ENCODE measurements at places on chromosomes 7 and 10.
A peak's percentile ranks its signal among the peaks of the same experiment; 100 is the strongest.

GRCh38 chr10:114052255-114052654 is 8.6 kb downstream of the ADRB1 start:
- no peak for DNase-seq

DNA sequence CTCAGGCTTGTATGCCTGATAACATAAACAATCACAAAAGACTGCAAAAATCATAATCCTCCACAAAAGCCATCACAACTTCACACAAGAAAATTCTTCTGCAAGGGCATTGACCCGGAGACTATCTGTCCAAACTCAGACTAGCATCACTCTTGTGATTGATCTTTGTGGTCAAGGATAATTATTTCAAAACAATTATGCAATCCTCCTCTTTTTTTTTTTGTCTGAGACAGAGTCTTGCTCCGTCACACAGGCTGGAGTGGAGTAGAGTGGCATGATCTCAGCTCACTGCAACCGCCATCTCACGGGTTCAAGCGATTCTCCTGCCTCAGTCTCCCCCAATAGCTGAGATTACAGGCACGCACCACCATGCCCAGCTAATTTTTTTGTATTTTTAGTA is 22.2 kb downstream of the CDNF start:
- DNase-seq = no peak

DNA sequence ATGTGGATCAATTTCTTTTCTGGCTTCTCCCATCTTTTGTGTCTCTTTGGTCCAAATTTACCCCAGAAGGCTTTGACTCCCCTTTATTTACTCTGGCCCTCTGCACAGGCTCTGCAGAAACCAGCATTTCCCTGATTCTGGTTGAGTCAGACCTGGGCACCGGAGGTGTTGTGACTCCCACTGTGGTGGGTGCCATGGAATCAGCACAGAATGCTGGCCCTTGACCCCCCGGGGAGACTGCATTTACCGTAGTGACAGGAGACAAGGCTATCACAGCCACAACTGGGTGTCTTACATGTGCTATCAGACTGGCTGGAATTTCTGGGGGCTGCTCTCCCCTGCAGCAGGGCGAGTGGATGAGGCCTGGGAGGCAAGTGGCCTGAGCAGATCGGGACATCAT is 37.6 kb downstream of the PLXDC2 start:
- DNase-seq = no peak

DNA sequence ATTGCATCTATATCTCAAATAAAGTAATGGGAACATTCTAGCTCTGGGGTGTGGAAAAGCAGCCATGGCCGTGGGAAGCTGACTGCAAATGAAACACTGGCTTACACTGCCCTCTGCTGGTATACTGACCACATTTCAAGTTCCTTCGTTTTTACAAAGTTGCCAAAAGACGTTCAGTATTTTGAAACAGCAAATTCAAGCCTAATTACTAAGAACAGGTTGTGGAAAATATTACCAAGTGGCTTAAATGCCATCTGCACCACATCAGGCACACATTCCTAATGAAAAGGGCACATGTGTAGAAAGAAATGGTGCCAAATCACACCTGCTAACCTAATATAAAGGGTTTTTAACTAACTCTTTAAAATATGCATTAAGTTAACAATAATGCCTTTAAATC is 83.9 kb downstream of the JAZF1 start:
- DNase-seq = no peak

DNA sequence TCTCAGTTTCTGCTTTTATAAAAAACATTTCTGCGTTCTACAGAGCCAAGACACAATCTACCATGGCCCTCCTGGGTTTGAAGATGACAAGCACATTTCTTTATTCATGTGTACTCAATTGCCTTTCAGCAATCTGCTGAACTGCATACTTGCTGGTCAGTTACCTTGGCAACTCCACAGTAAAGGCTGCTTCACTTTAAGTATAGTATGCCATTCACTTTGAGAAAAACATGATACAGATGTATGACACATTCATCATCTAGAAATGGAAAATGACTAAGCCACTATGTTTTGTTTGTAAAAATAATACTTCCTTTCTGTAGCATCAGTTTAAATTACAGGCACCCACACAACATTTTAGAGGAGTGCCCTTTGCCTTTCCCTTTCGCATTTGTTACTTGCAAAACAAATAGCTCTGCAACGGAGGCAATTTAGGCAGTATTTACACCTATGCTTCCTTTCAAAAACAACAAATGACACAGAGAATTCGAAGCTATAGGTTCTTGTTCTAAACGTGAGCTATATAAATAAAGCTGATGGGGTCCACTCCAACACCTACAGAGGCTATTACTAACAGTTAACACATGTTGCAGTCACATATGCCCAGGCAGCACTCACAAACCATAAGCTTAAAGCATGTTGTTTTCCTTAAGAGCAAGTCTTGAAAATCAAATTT is 23.5 kb downstream of the SGCE start:
- no peak for DNase-seq

- peak; percentile 41 for DNase-seq
These were observed 105.5 kb downstream of the MYOF start for GRCh38 chr10:93376372-93377293.

DNA sequence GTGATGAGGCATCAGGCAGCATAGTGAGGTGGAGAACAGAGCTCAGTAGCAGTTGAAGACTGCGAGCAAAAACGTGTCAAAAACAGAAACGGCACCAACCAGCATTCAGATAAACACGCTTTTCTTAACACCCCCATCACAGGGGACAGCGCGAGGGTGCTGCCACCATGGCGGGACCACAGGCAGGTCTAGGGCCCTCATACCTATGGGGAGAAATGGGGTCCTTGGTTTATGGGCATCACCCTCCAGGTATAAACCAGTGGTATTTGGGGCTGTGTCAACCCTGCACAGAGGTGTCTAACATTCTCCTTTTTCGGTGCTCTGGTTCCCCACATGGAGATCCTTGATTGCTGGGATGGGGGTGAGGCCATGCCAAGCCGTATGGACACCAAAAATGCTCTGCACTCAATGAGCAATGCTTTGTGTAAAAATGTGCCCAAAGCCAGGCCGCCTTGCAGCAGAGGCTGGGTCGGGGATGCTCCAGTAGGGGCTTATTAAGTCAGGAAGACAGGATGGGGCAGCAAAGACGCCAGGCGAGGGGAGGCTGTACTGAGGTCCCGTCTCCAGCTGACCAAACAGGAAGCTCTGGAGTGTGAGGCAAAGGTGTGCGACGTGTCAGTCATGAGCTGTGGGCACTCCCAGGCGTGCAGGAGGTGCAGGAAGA is 191.5 kb downstream of the WDR37 start:
- no peak for DNase-seq

DNA sequence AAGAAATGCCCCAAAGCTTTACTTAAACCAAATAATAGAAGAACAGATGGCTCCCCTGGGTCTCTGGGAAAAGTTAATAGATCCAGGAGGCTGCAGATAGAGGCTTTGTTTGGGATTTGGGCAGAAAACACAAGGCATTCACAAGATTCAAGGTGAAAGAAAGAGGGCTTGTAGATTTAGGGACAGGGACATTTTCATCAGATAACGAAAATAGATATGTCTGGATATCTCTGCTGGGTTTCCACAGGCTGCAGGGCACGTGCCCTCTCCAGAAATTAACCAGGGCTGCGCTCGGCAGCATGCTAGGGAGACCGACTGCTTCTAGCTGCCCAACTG is 14.9 kb downstream of the CARD11 start:
- DNase-seq = no peak

DNA sequence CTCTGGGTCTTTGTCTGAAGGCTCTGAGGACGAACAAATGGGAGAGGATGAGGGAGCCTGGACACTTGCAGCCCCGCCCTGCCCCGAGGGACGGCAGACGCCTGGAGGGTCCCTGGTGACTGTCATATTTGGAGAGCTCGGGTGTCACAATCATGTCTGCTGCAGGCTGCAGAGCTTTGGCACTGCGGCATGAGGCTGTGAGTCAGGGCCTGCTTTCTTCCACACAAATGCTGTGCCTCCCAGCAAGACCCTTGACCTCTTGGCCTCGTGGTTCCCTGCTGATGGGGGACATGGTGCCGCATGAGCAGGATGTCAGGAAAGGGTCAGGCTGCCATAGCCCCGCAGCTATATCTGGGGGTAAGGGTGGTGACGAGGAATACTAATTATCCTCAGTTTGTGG is 64.9 kb upstream of the PPIF start:
- DNase-seq = no peak

DNA sequence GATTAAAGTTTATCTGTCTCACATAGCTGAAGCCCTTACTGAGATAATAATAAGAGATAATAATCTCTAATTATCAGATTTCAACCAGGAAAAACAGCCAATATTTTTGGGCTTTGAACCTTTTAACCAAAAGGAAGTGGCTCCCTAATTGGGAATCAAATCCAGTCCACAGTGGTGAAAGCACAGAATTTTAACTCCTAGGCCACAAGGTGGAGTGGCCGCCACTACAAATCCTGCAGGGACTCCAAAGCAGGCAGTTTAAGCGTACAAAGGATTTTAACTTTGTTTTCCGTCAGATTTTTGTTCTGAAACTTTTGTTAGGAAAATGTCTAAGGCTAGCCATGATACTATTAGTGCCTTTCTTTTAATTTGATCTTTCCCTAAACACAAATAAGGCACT is 99.6 kb upstream of the CCNY start:
- DNase-seq = no peak

DNA sequence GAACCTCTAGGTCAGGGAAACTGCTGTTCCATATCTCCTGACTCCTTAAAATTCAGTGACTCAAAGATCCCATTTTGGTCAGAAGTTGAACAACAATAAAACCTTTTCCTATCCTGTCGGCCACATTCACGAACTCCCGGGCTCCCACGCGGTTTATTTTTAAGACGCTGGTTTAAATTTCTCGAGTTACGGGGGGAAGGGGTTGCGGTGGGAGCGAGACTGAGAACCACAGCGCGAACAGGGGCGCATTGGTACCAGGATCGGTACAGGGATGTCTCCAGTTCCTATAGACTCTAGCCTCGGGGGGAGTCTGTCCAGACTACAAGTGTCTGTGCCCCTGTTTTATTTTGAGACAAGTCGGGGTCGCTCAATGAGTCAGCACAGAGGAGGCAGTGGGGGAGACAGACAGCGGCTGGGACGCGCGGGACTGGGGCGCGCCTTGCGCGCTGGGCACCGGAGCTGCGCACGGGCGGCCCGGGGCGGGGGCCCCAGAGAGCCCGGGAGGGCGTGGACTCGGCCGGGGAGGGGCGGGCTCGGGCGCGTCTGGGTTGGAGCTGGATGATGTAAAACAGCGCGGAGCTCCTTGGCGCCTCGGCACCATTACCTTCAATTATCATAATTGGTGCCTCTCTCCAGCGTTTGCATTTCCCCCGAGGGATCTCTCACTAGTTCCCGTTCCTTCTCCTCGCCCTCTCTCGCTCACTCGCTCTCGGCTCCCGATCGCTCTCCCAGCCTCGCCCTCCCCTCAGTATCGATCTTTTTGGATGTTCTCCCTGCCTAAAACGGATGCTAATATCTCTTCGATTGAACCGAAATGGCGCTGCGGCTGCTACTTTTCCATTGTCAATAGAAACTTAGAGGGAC is 8.7 kb upstream of the BAMBI start:
- DNase-seq = no peak

GRCh38 chr7:4279216-4279615 is 402.9 kb upstream of the FOXK1 start:
- no peak for DNase-seq

- DNase-seq = no peak
These were observed 70.3 kb downstream of the ABI1 start for GRCh38 chr10:26790221-26790995.

DNA sequence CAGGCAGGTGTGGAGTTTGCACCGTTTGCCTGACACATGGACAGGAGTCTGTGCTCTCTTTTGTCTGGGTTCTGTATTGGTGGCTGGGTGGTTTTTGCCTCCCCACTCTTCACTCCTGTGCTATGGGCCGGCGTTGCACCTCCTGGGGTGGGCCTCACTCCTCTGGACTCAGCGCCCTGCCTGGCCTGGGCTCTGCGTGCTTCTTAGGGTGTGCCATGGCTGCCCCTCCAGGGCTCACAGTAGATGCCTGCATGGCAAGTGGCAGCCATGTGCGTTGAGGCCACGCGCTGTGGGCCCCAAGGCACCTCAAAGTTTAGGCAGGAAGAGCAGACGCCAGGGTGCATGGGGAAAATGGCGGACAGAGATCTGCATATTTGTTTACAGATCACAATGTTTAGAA is 319.8 kb downstream of the ADARB2 start:
- DNase-seq = no peak

- no peak for DNase-seq
These were observed 58.4 kb upstream of the HDAC9 start for GRCh38 chr7:18437101-18437500.

GRCh38 chr10:86690657-86691084 is 22.4 kb downstream of the LDB3 start:
- no peak for DNase-seq

DNA sequence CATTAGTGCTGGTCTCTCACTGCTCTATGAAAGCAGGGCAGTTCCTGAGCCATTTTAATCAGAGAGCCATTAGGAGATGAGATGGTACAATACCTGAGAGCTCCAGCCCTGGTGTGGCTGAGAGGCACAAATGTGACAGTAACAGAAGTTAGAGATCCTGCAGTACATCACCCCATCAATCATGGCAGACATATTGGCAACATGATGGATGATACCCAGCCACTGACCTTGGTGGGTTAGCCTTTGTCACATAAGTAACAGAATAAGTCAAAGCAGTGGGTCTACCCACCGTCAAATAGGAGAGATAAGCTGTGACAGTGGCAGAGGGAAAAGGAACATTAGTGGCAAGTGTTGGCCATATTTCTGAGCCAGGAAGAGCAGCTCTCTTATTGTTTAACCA is 53.3 kb upstream of the NXPH1 start:
- no peak for DNase-seq

DNA sequence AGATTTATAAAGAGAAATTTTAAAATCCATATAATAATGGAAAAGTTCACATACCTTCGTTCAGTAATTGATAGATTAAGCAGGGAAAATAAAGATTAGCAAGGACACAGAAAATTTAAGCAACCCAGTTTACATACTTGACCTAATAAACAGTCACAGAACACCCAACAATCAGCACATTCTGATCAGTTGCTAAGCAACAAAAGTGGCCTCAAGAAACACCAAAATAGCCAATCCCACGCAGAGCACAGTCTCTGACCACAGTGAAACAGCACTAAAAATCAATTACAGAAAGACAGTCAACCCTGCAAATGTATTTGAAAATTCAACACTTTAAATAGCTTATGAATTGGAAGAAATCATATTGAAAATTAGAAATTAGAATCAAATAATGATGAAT is 39.3 kb upstream of the DRGX start:
- no peak for DNase-seq

GRCh38 chr7:78184299-78184698 is 385.7 kb downstream of the PHTF2 start:
- no peak for DNase-seq

GRCh38 chr7:50282813-50283605 is 21.5 kb upstream of the IKZF1 start:
- no peak for DNase-seq

GRCh38 chr10:74013004-74013403 is 15.1 kb downstream of the VCL start:
- no peak for DNase-seq

GRCh38 chr7:8015100-8015745 is 46.6 kb downstream of the GLCCI1 start:
- DNase-seq = no peak

GRCh38 chr10:16779384-16779915 is 37.8 kb downstream of the RSU1 start:
- no peak for DNase-seq
